Stimulated activated CD4-positive, alpha-beta T cell treated with anti-CD3 and anti-CD28 coated beads, Interleukin-1b, Interleukin-23, amount 100 ng/mL, for 1 hour (primary cell): ENCODE measurements at places on chromosomes 11 and 22.

GRCh38 chr11:85705800-85706199 lies 19.8 kb upstream of the CCDC89 start:
- no peak for DNase-seq

DNA sequence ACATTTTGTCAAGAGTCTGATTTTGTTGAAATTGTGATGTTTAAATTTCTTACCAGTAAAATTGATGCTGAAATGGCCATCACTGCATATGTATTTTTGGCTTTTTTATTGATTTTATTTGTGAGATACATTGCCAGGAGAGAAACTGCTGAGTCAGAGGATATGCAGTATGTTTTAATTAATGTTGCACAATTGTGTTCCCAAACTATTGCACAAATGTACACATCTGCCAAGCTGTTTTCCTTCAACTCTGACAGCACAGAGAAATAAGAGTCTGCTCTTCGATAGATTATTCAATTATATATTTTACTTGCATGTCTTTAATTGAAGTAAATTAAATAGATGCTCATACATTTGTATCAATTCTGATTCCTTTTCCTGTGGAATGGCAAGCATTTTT lies 640.2 kb upstream of the LUZP2 start:
- DNase-seq, result no peak

DNA sequence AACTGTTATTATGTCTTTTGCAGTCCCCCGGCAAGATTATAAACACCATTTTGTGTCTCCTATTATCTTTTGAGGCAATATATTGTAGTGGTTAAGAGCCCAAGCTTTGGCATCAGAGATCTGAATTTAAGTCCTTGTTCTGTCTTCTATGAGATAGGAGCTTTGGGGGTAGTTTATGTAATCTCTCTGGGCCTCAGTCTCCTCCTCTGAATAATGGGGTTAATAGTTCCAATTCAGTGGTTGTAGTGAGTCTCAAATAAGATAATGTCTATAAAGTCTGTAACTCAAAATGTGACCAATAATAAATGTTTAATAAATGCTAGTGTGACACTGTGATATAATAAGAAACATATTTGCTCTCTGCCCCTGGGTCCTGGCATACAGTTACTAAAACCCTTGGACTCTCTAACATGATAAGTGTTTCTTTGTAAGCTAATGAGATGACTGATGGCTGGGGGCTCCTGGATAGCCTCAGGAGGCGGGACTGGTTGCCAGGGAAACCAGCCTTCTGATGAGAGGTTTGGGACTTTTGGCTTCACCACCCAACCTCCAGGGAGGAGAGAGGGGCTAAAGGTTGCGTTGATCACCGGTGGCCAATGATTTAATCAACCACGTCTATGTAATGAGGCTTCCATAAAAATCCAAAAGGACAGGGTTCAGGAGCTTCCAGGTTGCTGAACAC lies 183.4 kb upstream of the MTMR2 start:
- no peak for DNase-seq

DNA sequence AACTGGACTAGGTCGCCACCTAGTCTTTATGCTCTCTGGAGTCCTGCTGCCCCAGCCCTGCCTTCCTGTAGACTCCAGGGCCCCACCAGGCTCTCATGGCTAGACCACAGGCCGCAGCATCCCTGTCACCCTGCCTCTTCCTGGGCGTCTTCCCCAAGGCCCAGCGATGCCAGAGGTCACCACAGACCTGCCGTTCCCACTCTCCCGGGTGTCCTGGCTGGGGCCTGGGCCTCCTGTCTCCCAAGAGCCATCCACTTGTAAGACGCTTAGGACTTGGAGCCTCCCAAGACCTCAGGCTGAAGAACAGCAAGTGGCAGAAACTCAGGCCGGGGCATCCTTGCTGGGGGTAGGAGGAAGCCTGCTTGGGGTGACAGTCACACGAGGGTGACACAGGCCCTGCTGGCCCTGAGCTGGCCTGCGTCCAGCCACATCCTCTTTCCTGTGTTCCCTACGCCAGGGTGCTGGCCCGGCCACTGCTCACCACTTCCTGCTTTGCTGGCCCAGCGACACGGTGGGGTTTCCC lies 2.0 kb upstream of the TCIRG1 start:
- DNase-seq, result no peak

- no peak for DNase-seq
These were observed 18.6 kb downstream of the CREB3L1 start for GRCh38 chr11:46296059-46296527.

DNA sequence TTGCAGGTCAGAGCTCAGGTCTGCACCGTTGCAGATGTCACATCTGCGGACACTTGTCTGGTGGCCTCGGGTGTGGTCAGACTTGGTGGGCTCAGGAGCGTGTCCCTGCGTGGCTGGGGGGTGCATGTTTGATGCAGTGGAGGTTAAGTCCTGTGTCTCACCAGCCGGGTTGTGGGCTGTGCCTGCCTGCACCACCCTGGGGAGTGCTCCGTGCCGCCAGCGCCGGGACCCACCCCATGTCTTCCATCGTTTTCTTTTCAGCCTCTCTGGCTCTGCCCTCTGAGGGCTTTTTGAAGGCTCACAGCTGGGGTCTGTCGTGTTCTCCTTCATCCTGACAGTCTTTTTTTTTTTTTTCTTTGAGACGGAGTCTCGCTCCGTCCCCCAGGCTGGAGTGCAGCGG lies 26.0 kb downstream of the PPIL2 start:
- DNase-seq, result no peak

- no peak for DNase-seq
These were observed 38.5 kb upstream of the NAV2 start for GRCh38 chr11:19673924-19674729.

- DNase-seq, result no peak
These were observed 1.7 kb upstream of the CALCA start for GRCh38 chr11:14973621-14974514.

- no peak for DNase-seq
These were observed 561 bp downstream of the FXYD2 start for GRCh38 chr11:117823946-117824420.

DNA sequence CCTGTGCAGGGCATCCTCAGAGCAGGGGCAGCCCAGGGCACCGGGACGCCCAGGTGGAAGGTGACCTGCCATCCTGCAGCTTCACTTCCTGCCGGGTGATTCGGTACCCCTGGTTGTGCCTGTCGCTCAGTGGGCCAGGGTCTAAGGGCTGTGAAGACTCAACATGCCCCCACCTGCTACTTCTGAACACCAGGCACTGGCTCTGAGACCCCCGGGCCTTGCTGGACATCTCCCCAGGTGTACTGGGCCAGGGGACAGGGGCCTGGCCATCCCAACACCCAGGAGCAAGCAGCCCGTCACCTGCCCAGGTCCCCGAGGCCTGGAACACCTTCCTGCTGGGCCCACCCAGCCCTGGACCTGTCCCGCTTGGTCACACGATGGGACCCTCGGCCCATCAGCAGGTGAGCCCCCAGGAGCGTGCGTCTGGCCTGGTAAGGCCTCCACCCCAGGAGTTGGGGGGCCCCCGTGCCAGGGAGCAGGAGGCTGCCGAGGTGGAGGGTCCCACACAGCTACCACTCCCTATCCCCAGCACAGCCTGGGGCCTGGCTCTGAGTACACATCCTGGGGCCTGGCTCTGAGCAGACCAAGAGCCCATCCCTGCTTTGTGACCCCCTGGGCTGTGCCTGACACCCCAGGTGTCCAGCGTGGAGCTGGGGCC lies 3.9 kb upstream of the MUC5B start:
- DNase-seq, result no peak
